Lung (tissue), 17 donors: ENCODE measurements at places on chromosomes 1 and 21.

DNA sequence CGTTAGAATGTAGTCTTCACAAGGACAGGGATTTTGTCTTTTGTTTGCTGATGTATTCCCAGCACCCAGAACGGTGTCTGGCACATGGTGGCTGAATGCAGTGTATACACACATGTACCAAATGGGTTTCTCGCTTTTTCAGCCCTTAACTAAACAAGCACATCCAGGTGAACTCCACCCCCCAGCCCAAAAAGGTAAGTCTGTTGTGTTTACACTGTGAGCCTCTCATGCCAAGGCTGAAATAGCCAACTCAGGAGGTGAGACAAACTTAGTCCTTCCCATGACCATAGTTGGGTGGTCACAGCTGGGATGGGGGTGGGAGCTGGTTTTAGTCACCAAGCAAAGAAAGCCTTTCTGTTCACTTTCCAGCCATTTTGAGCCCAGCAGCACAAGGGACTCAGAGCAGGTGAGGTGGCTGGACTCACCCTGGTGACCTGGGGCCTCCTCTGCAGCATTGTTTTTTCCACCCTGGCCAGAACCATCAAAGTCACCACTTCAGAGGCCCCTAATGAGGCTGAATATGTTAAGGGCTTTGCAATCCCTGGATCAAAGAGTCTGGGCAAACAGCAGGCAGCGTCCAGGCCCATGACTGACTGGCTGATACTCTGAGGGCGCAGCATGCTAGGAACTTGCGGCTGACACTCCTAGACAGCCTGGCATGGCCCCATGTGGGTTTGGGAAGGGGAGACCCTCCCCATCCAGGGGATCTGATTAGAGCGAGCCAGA is 8.7 kb downstream of the TENT5B start:
- DNase-seq = no peak

DNA sequence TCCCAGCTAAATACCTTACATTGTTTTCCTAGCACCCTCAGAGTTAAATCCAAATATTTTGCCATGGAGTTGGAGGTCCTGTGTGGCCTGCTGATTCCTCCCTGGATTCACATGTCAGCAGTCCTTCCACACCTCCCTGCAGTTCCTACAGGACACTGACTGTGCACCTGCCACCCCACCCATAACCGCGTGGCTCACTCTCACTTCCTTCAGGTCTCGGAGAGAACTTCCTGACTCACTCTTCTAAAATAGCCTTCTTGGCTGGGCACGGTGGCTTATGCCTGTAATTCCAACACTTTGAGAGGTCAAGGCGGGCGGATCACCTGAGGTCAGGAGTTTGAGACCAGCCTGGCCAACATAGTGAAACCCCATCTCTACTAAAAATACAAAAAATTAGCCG is 8.4 kb upstream of the CAMTA1 start:
- no peak for DNase-seq

DNA sequence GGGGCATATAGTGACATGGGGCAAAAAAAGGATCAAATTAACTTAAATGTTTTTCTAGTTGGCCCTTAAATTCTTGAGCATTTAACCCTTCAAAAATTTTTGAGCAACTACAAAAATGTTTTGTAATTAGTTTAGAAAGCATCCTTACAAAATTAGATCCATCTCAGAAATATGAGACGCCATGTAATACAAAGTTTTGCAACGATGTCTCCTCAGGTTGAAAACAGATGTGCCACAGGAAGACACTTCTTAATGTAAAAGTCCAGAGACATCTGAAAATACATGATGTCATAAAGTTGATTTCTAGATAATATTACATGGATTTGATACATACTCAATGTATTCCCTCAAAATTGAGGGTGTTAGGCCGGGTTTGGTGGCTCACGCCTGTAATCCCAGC is 37.5 kb downstream of the CD46 start:
- no peak for DNase-seq

GRCh38 chr1:236160540-236161127 is 18.3 kb downstream of the GPR137B start:
- DNase-seq = no peak

DNA sequence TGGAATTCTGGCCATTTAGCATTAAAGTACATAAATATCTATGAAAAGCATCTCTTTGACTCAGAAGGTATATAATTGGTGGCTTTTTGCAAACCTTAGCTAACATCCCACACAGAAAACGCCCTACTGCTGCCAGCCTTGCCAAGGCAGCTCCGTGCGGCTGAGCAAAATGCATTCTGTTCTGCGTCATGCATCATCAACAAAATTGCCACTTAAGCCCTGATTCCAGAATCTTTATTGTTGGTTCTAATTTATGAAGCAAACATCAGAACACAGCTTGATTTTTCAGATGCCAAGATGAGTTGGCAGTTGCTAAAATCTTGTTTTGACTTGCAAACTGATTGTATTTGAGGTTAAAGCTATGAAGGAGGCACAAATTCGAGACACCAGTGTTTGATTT is 314.9 kb upstream of the DEPDC1 start:
- no peak for DNase-seq

GRCh38 chr21:26973226-26973625 is 6.3 kb upstream of the ADAMTS5 start:
- DNase-seq = no peak
